ENCODE measurements at places on chromosomes 4 and X.

DNA sequence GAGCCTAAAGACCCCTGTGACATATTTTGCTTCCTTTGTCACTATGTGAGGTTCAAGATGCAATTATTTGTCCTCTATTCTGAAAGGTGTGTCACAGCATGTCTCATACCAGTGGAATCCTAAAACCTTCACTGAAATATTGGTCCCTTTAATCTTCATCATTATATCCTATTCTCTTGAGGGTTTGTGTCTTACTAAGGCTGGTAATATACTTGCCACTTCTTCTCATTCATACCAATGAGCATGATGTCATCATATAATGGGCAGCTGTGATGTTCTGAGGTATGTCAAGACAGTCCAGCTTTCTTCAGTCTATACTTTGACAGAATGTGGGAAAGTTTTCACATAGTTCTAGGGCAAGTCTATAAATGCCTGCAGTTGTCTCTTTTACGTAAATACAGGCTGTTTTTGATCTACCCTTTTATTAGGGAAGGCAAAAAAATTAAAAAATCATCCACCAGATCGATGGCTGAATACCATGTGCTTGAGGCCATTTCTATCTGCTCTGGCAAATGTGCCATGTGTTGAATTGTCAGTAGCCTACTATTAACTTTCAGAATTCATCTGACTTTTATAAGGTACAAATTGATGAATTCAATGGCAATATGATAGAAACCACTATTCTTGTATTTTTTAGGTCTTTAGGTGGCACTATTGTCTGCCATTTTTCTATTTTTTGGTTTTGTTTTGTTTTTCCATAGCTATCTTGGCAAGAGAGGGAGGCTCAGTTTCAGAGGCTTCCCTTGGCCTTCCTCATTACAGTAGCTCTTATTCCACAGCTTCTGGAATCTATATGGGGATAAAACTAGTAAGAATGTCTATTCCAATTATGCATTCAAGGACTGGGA, 209.0 kb downstream of the PPARGC1A start:
- no peak for DNase-seq

DNA sequence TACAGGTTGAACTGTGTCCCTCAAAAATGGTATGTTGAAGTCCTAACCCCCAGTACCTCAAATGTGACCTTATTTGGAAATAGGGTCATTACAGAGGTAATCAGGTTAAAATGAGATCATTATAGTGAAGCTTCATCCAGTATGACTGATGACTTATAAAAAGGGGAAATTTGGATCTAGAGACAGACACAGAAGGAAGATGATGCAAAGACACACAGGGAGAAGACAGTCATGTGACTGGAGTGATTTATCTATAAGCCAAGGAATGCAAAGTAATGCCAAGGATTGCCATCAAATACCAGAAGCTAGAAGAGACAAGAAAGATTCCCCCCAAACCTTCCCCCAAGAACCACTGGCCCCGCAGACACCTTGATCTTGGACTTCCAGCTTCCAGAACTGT, 155.2 kb downstream of the RBMX2 start:
- no peak for DNase-seq

- no peak for DNase-seq
Measured at GRCh38 chrX:28177202-28177601, 196.0 kb upstream of the DCAF8L1 start.

DNA sequence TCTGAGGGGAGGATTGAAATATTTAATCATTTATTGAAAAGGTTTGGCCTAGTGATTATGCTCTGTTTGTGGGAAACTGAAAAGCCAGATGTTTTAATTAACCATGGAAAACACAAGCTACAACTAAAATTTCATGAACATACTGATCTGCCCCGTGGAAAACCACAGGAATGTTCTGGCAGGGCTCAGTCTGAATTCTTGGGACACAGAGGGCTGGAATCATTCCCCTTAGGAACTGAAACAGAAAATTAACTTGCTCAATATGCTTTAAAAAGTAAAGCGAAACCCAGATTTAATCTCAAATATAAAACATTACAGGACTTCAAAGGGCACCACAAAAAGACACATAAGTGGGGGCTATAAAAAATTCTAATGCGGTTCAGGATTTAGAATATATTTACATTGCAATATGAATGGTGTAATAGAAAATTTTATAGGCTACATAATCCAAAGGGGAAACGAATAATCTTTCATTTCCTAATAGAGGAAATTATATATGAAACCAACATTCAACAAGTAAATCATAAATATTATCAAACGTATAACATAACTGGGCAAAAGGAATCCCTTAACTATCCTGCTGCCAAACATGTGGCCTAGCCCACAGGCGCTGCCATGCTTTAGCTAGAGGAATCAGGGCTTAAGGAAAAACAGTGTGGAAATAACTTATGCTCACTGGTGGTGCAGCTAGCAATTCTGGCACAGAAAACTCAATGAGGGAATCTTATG, 70.9 kb downstream of the APBB2 start:
- DNase-seq = no peak

GRCh38 chr4:18631586-18631985, 610.0 kb upstream of the LCORL start:
- DNase-seq = no peak

DNA sequence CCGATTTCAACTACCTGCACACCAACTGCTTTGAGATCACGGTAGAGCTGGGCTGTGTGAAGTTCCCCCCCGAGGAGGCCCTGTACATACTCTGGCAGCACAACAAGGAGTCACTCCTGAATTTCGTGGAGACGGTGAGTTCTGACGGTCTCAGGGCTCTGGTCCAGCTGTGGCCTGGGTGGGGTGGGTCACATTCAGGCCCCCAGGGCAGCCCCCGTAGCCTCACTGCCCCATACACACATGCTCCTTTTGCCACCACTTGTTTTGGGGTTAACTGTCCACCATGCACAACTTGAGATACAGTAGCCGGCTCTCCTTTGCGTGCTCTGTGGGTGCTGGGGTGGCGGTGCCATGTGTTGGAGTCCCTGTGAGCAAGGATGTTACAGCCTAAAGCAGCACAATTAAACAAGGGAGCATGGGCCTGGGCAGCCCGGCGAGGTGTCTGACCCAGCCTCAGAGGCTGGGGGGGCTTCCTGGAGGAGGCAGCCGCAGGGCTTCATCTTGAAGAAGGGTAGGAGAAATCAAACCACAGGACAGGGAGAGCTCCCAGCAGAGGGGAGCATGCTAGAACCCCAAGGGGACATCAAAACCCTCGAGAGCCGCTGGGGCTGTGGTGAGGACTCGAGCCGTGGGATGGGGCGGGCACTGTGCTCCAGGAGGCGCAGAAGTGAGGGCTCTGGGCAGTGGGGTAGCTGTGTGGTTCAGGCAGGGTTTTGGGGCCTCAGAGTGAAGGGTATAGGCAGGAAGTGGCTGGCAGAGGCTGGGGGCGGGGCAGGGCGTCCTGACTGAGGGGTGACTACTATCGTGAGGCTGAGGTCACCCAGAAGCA, 22.0 kb downstream of the CPZ start:
- DNase-seq = no peak

DNA sequence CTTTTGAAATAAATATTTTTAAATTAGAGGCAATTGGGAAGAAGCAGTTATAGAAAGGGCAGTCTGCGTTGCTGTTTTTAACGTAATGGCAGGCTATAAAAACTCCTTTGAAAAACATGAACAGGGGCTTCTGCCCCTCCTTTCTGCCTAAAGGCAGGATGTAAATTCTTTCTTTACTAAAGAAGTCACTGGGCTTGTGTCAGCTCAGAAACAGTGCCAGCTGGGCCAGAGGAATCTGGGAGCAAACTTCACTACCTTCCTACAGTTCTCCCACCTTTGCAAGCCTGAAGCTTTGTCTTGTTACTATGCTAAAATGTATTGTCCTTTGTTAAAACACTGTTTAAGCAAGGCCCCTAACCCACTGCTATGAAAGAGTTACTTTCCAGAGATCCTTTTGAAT, 1664.8 kb downstream of the RPA4 start:
- no peak for DNase-seq

- no peak for DNase-seq
Measured at GRCh38 chr4:113170805-113171468, 121.5 kb downstream of the ANK2 start.

- no peak for DNase-seq
Measured at GRCh38 chr4:184801781-184802696, 23.7 kb downstream of the ACSL1 start.

DNA sequence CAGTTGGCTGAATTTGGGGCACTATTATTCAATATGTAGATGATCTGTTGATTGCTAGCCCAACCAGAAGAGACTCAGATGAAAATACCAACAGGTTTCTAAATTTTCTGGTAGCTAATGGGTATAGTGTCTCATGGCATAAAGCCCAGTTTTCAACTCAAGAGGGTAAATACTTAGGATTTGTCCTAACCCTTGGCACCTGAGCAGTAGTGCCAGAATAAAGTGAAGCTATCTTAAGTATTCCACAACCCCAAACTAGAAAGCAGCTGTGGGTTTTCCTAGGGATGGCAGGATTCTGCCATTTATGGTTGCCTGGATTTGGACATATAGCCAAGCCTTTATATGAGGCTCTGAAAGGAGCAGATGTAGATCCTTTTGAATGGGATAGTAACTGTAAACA, 119.0 kb downstream of the AGTR2 start:
- DNase-seq = no peak

- DNase-seq = no peak
Measured at GRCh38 chr4:139642364-139642763, 23.3 kb upstream of the MGST2 start.

GRCh38 chr4:158347556-158347955, 137.3 kb downstream of the TMEM144 start:
- DNase-seq = no peak

- no peak for DNase-seq
Measured at GRCh38 chr4:106951891-106952290, 84.2 kb downstream of the DKK2 start.

GRCh38 chr4:188839704-188840103, 700.5 kb downstream of the TRIML1 start:
- DNase-seq = no peak

DNA sequence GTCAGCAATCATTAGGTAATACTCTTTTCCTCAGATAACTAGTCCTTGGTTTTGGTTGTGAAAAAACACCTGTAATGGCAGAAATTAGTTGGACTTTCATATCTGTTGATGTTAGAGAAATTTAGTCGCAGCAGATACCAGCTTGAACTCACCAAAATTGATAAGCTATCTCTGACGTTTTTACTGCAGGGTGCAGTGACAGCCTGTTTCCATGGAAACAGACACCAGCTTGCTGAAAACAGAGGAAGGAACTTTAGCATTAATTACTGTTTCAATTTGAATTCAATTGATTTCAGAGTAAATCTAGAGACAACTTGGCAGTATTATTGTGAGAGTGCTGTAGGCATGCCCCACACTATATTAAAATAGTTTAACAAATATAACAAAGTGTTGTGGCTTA, 246.5 kb downstream of the PPP1R2C start:
- DNase-seq = no peak

DNA sequence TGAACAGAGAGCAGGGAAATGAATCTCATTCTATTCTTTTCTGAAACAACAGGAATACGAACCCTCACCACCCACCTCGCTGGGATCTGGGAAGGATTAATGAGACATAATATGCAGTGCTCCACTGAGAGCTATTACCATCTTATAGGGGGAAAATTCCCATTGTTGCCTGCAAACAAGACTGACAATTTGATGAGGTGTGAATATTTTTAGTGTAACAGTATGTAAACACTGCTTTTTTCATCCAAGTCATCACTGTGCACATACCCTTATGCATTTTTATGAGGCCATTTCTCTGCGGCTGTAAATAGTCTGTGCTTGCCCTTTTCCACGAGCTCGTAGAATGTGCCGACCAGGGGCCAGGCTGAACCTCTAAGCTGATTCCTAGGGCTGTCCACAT, 285.6 kb upstream of the CPEB2 start:
- DNase-seq = no peak

GRCh38 chrX:51151734-51152133, 180.9 kb upstream of the NUDT10 start:
- DNase-seq = no peak

- DNase-seq = no peak
Measured at GRCh38 chr4:128484896-128485295, 197.3 kb upstream of the PGRMC2 start.

DNA sequence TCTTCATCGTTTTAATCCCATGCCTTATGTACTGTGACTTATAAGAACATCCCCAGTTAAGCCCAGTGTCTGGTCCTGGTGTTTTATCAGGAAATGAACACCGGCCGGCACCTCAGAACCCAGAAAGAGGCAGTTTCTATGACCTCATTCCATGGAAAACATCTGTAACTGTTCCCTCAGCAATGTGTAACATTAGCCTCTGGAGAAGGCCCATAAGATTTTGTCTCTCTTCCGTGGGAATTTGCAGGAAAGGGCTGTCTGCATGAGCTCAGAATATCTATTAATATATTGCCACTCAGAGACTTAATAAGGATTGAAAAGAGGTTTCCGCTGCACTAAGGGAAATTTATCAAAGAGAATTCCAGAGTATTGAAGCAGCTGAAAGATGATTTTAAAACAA, 3.1 kb upstream of the TCEANC start:
- no peak for DNase-seq

DNA sequence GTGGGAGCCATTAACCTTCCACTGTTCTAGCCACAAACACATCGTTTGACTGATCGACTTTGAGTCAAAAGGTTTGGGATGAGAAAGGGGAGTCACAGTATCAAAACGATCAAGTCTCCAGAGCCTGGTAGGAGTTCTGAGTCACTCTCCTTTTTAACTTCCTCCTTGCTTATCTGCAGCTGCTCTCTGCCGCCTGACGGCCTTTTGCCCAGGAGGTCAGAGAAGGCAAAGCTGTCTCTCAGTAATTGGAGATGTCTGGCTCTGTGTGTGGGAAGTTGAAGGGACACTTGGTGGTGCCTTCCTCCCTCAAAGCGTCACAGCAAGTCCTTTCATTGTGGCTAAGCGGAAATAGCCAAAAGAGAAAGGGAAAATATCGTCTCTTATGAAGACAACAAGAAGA, 63.1 kb downstream of the ANOS1 start:
- no peak for DNase-seq

DNA sequence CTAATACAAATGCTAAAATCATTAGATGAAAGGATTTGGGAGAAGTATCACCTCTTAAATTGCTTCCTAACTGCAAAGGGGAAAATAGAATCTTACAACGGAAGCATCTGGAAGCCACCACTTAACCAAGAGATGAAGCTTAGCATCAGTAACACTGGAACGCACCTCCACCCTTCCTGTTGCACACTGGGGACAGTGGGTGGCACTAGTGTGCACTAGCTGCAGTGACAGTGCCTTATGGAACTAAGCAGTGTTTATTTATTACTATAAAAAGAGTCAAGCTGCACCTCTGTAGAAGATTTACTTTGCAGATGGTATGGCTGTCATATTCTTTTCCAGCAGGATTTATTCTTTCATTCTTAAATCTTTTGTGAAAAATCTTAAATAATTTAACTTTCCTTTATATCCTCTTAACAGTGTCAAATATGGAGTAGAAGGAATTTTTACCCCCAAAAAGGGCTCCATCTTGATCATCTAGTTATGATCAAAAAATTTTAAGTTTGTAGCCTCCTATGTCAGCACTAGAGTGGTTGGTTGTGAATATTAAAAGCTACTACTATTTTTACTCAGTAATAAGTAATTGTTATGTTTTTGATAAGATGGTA, 76.7 kb downstream of the SCD5 start:
- no peak for DNase-seq

GRCh38 chrX:15645266-15645665, 19.3 kb downstream of the CLTRN start:
- no peak for DNase-seq

Data from stimulated activated CD8-positive, alpha-beta memory T cell treated with anti-CD3 and anti-CD28 coated beads, Interleukin-4, amount 100 ng/mL, for 1 hour (primary cell).